Activated CD4-positive, alpha-beta memory T cell treated with anti-CD3 and anti-CD28 coated beads for 36 hours (primary cell): ENCODE measurements at places on chromosomes 2 and 18.

GRCh38 chr2:100011272-100011731 is 131.1 kb downstream of the AFF3 start:
- no peak for DNase-seq

- no peak for DNase-seq
Observed at GRCh38 chr2:112644155-112644932, 1.4 kb upstream of the SLC20A1 start.

DNA sequence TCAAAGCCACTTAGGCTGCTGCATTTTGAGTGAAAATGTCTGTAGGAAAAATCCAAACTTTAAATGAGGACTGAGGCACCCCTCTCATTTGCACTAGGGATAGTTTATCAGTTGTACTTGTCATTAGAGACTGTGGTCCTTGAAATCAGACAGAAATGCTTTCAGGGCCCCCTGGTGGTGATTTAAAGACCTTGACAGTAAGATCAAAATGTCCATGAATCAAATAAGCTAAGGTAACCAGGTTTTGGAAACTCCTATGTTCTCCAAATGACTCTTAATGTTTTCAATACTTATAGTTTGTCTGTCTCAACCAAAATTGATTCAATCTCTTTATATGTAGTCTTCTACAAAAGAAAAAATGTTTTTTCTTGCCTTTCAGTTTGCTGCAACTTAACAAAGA is 28.8 kb upstream of the DDX18 start:
- DNase-seq: peak; percentile 19

GRCh38 chr2:240575101-240575965 is 7.0 kb downstream of the RNPEPL1 start:
- no peak for DNase-seq

DNA sequence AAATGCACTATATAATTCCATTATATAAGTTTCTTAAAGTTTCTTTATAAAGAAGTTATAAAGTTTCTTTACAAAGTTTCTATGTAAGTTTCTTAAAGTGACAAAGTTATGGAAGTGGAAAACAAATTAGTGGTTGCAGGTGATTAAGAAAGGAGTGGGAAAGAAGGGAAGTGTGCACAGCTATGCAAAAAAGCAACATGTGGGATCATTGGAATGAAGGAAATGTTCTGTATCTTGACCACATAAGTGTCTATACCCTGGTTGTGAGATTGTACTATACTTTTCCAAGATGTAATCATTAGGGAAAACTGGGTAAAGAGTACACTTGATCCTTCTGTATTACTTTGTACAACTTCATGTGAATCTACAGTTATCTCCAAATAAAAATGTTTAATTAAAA is 1541.1 kb downstream of the LRP1B start:
- no peak for DNase-seq

- no peak for DNase-seq
Observed at GRCh38 chr18:63374540-63374939, 7.5 kb upstream of the KDSR start.

DNA sequence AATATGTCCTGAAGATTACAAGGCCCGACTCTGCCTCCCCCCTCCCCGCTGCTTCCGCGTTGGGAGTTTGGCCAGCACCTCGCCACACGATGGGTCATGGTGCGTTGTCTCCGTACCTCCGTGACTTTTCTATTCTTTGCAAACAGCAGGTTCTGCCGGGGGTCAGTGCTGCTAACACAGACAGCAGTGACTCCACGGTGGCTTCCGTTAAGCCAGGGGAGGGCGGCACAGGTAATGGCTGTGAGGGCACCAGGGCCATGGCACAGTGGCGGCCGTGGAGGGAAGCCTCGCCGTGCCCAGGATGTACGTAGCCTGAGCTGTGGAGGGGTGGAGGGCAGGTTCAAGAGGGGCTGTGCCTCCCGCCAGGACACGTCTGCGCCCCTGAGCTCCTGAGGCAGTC is 115.5 kb downstream of the NFATC1 start:
- DNase-seq: peak; percentile 5

- DNase-seq: no peak
Observed at GRCh38 chr2:165631089-165631488, 161.6 kb downstream of the CSRNP3 start.

DNA sequence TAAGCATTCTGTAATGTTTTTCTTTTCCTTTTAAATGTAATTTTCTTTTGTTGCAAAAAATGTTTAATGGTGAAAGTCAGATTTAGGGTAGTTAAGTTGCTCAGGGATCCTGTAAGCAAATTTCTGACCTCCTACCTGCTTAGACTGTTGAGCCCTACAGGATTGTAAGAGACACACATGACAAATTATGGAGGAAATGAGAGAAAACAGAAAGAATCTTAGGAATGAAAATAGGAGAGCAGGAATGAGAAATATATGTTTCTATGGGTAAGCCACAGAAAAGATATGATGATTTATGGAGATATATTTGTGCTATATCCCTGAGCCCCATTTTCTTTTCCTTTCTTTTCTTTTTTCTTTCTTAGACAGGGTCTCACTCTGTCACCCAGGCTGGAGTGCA is 28.3 kb downstream of the CYBRD1 start:
- no peak for DNase-seq

DNA sequence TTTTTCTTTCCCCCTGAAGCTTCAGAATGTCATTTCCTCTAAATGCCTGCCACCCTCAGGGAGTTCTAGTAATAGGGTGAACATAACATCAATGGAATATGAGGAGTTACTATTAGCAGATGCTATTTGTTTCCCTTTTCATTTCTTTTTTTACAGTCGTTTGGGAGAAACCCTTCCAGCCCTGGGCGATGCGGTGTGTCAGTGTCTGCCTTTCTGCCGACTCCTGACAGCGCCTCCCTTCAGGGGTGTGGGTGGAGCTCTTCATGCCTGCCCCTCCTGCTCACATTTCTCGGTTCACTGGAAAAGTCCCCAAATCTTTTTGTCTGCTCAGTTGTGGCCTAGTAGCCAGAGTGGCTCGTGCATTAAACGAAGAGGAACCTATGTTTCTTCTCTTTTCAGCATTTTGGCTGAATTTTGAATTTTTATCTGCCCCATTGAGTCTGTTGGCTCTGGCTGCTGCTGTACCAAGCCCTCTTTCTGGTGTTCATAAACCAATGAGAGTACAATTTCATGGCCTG is 72.3 kb downstream of the FMNL2 start:
- peak; percentile 47 for DNase-seq

GRCh38 chr2:69683170-69683971 is 39.8 kb upstream of the AAK1 start:
- DNase-seq: no peak

GRCh38 chr2:154603682-154604081 is 94.8 kb upstream of the KCNJ3 start:
- DNase-seq: no peak

DNA sequence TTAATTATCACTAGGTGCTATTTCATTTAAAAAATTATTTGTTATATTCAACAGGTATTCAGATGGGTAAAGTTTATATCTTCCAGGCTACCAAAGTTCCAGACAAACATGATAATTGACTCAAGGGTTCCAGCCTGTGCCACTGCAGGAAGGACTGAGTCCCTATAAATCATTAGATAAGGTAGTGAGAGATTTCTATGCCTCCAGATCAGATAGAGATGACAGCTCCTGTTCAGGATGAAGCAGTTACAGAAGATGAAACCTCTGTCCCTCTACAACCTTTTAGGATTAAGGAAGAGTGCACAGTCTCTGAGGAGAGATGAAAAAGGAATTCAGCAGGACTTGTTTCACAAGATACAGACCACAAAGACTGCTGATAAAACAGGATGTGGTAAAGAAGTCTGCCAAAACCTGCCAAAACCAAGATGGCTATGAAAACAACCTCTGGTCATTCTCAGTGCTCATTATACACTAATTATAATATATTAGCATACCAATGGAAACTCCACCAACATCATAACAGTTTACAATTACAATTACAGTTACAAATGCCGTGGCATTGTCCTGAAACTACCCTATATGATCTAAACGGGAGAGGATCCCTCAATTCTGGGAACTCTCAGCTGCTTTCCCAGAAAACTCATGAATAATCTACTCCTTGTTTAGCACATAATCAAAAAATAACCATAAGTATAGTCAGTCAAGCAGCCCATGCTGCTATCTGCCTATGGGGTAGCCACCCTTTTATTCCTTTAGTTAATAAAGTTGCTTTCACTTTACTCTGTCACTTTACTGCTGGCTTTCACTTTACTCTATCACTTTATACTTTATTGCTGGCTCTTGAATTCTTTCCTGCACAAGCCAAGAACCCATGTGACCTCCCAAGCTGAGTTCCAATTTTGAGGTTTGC is 288.5 kb downstream of the PDE11A start:
- DNase-seq: peak; percentile 34

GRCh38 chr18:7370802-7371201 is 139.9 kb downstream of the LRRC30 start:
- no peak for DNase-seq

- no peak for DNase-seq
Observed at GRCh38 chr18:69408522-69408921, 7.8 kb downstream of the DOK6 start.

DNA sequence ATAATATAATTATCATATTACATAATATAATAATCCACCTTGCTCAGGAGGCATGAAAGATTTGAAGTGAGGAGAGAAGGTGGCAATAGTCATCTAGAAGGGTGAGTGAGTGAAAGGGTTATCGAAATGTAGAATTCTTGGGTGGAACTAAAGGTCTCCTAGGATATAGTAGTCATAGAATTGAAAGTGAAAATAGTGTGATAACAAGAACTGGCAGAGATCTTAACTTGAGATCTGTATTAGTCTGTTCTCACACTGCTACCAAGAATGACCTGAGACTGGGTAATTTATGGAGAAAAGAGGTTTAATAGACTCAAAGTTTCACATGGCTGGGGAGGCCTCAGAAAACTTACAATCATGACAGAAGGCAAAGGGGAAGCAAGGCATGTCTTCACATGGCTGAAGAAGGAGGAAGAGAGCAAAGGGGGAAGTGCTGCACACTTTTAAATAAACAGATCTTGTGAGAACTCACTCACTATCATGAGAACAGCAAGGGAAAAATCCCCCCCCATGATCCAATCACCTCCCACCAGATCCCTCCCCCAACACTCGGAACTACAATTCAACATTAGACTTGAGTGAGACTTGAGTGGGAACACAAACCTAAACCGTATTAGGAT is 351.5 kb downstream of the NR4A2 start:
- DNase-seq: no peak

- DNase-seq: no peak
Observed at GRCh38 chr2:28564346-28564745, 68.5 kb downstream of the PLB1 start.

DNA sequence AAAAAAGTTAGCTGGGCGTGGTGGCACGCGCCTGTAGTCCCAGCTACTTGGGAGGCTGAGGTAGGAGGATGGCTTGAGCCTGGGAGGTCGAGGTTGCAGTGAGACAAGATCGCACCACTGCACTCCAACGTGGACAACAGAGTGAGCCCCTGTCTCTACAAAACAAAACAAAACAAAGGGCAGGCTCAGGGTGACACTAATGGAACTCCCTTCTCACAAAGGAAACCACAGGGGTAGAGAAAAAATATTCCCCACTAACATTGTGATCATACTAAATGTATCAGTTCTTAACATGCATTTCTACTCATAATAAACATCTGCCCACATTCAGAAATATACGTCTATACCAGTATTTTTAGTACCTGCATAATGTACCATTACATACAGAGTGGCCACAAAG is 21.1 kb downstream of the STAM2 start:
- no peak for DNase-seq

DNA sequence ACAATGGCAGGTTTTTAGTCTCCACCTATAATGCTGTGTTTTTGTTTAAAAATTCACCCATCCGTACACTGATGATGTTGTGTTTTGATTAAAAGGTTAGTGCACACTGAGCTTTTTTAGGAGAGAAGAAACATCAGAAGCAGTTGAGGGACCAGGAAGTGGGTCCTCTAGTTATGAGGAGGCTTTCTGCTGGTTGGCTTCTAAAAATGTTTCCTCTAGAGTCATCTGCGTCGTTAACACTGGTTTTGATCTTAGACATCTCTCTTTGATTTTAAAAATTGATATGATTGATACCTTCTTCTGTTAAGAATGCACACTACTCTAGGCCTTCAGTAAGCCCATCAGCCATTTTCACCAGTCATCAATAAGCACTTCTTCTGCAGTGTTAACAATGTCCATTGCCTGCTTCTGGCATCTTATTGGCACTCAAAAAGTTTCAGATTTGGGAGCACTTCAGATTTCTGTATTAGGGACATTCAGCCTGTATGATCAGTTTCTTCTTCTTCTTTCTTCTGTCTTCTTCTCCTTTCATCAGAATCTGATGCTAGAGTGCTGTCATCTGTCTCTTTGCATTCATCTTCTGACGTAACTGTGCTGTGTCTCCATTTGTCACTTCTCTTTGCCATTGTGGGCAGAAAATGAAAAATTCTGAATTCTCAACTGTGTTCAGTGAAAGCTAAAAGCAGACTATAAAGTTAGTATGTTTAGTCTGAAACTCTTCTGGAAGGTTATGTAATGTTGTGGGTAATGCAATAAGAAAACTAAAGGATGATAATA is 56.3 kb downstream of the PHLPP1 start:
- DNase-seq: no peak
